CD4-positive, alpha-beta T cell treated with Interferon alpha-2 for 1 hour (primary cell): ENCODE measurements at places on chromosomes 7 and 10.

GRCh38 chr10:97764519-97764931, 7.3 kb downstream of the SFRP5 start:
- DNase-seq, result no peak

- no peak for DNase-seq
These were observed 737.5 kb downstream of the PCDH15 start for GRCh38 chr10:54063514-54063913.

- no peak for DNase-seq
These were observed 43.8 kb downstream of the DENND2A start for GRCh38 chr7:140596519-140597427.

- no peak for DNase-seq
These were observed 655.6 kb downstream of the LRMDA start for GRCh38 chr10:76086761-76087639.

DNA sequence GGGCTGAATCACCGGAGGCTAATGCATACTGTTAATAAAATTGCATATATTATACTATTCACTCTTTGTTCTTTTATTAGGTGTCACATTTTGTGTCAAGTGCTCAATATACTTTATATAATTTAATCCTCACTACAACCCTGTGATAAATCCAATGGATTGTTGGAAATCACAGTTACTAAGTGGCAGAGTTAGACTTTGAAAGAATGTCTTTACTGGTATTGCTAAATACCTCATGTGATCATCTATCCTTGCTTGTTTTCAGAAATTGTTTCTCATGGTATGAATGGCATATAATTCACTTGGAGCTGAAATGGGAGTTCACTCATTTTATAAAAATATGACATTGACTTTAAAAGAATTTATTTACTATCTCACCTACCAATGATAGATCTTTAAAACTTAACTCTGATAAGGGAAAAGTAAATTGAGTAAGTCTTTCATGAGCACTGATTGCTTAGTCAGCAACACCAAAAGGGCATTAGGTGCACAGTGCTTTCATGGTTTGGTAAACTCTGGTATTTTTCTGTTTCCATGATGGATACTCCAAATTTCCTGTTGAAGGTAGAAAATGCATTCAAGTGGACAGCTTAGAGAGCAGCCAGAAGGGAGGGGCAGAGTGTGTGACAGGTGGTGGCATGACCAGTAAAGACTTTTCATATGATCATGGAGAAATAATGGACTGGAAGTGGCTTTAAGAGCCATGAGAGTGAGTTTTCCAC, 22.6 kb downstream of the ENKUR start:
- DNase-seq, result no peak

GRCh38 chr10:76191336-76191735, 759.9 kb downstream of the LRMDA start:
- DNase-seq, result no peak

GRCh38 chr7:112905950-112906349, 115.8 kb upstream of the TMEM168 start:
- DNase-seq, result no peak

DNA sequence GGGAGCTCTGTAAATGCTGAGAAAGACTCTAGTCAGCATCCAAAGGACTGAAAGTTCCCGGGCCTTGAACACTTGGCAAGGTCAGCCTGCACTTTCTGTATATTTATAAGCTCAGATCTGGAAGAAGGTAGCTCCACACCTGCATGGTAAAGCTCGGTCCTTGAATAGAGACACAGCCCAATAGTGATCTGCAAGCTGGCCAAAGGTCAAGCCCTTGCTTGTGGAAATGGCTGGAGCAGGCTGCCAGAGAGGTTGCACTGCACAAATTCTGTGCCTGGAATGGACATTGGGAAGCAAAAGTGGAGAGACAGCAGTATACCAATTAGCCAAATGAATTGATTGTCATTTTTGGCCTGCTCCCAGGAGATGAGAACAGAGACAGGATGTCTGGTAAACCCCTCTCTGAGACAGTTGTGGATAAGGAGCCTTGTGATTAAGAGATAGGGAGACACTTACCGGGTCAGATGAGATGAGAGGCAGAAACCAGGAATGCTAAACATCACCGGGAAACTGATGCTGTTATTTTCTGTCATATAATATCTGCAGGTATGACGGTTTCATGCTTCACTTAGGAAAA, 8.0 kb upstream of the FRA10AC1 start:
- DNase-seq, result no peak

- no peak for DNase-seq
These were observed 81.7 kb downstream of the NKX6-2 start for GRCh38 chr10:132704008-132704814.

DNA sequence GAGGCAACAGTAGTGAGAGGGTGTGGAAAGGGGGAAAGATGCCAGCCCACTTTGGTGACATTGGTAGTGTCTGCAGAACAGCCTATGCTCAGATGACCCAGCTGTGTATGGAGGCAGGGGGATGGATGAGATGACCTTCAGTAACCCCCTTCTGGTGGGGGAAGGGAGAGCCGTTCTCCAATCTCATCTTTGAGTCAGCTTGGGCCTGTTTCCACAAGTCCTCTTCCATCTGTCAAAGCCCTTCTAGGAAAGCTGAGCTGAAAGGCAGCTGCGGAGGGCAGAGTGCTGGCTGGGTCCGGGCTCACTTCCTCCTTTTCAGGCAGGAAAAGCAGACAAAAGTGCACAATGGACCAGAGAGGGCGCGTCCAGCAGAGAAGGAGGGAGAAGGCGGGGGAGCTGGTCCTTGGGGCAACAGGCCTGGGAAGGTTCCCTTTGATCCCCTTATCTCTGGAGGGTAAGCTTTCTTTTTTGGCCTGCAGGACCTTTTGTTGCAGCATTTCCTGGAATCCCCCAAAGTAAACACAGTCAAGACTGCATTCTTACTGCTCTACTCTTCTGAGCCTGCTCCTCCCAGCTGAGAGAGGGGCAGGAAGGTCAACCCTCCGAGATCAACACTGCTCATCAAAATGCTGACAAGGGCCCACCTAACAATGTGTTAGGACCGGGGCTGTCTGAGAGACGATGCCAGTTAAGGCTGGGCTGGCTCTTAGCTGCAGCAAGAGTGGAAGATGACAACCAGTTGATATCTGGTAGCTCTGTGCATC, 1.2 kb upstream of the LRMDA start:
- DNase-seq, result no peak

- no peak for DNase-seq
These were observed 18.0 kb downstream of the NEBL start for GRCh38 chr10:20879136-20879535.

GRCh38 chr10:85900061-85900460, 466.5 kb downstream of the GRID1 start:
- DNase-seq, result no peak

DNA sequence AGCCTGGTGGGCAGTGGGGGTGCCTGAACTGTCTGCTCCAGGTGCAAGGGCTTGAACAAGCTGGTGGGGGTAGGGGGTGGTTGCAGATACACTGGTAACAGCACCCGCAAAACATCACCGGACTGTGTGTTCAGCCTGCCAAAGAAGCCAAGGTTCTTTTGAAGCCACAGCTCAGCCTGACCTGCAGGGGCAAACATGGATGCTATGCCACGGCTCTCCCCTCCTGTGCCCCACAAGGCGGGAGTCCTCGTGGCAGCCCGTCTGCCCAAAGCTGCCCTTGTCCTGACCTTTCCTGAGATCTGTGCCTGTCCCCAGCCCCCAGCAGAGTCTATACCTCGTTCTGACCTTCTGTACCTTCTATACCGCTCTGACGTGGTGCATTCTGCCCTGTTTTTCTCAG, 285.7 kb downstream of the GLRX3 start:
- no peak for DNase-seq

DNA sequence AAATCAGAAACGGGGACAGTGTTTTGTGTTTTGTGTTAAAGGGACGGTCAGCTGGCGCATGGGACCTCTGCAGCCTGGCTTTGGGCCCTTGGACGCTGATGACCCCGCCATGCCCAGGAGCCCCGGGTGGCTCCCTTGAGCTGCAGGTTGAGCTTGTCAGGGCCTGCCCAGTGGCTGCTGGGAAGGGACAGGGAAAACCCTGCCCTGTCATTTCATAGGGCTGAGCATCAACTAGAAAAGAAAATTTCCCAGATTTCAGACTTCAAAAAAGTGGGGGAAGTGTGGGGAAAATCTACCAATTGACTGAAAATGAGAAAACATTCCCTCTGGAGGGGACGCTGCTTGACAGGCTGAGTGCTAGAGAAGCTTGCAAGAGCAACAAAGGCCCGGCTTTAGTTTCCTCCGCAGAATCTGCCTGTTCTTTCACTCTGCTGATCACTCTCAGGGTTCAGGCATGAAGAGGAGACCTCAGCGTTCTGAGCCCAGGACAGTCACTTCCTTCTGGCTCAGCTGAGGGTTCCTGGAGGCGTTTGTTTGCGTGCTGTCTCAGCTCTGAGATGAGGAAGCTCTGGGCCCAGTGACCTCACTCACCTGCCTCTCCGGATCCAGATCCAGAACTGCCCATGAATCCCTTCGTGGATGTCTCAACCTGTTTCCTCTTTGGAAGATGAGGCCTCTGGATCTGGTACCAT, 18.6 kb upstream of the DNAJB6 start:
- DNase-seq, result no peak

DNA sequence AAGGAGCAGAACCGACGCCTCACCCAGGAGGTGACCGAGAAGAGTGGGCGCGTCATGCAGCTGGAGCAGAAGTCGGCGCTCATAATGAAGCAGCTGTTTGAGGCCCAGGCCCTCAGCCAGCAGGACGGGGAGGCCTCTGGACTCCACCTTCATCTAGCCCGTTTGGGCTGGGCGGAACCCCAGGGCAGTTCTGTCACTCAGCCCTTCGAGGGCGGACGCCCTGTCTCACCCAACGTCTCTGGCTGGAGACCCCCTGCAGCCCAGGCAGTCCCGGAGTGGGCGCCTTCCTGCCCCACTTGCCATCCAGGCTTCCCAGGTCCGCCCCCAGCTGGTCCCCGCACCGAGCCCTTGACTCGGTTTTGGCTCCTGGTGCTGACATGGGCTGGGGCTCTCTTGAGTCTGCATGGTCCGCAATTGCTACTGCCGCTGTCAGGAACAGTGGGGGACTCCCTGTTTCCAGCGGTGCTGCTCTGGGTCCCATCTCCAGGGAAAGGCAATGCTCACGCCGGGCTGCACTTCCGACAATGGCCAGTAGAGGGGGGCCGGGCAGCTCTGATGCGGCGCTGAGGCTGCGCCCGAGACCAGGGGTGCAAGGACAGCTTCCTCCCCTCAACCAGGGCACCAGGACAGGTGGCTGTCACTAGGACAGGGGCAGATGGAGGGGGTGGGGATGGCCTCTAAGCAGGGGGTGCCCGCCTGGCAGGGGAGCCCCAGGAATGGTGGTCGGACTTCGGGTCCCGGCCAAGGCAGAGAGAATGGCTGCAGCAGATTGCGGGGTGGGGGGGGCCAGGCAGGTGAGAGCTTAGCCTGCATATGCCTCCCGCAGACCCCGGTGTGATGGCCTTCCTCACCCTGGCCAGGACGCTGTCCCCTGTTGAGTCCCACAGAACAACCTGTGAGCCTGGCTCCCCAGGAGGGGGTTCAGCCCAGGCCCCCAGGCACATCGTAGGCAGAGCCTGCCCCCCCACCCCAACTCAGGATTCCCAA, 71.2 kb upstream of the KCTD7 start:
- peak; percentile 60 for DNase-seq

DNA sequence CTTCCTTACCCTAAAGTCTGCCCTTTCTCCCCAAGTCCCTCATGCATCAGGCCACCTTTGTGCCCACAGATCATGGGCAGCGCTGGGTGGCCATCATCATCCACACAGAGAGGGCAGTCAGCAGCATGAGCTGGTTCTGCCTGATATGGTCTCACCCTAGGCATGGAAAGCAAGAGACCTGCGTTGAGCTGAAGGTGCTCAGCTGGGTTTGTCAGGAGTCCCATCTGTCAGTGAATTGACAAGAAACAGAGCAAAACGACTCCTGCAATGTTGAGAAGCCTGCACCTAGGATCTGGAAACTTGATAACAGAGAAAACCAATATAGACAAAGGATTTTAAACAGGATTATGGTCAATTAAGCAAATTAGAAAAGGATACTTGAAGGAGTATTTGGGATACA, 242.7 kb upstream of the PRSS1 start:
- DNase-seq, result no peak

DNA sequence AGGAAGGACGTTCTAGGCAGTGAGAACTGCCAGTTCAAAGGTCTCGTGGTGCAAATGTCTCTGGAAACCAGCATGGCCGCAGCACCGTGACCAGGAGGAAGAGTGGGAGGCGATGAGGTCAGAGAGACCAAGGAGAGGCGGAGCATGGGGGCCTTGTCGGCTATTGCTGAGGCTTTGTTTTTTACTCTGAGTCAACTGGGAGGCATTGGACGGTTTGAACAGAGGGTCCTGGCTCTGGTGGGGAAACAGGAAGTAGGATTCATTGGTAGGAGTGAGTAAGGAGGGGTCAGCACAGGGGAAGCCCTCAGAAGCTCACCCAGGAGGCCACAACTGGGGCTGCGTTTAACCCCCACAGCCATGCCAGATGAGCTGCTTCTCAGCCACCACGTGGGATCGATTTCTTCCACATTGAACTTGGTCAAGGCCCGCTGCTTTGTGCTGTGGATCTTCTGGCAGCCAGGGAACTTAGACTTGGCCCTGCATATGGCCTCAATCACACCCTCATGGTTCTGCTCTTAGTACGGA, 22.2 kb upstream of the SH2B2 start:
- no peak for DNase-seq

DNA sequence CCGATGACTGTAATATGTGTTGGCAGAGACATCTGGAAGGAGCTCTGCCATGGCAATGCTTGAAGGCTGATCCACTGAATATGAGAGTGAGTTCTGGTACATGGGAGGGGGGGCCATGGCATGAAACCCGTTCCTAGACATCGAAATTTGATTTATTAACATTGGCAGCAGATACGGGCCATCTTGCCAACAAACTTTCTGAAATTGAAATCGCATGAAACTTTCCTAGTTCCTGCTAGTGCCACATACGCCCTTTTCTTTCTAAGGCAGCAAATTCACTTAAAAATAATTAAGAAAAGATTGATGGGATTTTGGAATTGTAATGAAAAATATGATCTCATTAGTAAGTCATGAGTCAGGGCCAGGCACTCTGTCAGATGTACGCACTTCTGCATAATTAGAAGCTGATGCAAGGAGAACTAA, 91.8 kb upstream of the KMT2C start:
- DNase-seq, result no peak
